ENCODE measurements at places on chromosomes 3 and 15. TPM values are rescaled to one million over a fixed set of nuclear protein-coding genes. Genes with fewer than 3 reads are reported as not detected.

Gene KIAA1143
- total RNA-seq, result 15.8 TPM

Gene UPK1B
- not detected for total RNA-seq

Gene NUP210
- 23.8 TPM for total RNA-seq

Gene HIGD2B
- not detected for total RNA-seq

GRCh38 chr15:33910741-33911140 is 57.6 kb upstream of the CHRM5 start:
- H3K4me3 ChIP-seq, result no peak overlapping the region
- no peaks in the 10 kb centered on the region for H3K4me1 ChIP-seq
- H3K27me3 ChIP-seq, result no peaks in the 10 kb centered on the region
- H3K36me3 ChIP-seq, result no peaks in the 10 kb centered on the region
- no peak overlapping the region for H3K27ac ChIP-seq

DNA sequence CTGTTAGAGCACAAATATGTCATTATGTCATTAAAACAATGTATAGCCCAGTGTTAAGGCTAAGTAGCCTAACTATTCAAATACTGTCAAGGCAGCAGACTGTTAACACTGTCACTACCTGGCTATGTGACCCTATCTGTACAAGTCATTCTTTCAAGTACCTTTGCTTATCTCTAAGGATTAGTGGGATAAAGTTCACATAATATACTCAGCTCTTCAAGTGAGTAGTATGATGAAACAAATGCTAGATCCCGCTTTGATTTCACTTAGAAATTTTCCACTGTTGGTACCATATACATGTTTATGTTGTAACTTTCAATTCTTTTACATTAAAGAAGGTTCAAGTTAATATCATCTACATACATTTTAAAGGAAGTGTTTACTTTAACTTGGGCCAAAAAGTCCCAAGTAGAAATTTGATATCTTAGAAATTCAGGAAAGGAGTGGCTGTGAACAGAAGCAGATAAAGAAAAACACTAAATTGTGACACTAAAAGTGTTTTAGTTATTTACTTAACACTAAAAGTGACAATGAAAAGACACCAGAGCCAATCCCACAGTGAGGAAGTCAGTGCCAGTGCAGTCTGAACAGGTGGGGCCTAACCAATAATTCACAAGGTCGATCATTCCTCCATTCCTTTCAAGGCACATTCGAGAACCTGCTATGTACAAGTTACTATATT is 4.8 kb upstream of the RFX7 start:
- H3K27me3 ChIP-seq, result no peaks in the 10 kb centered on the region
- H3K27ac ChIP-seq, result no peak overlapping the region
- peaks cover 9% of the 10 kb centered on the region for H3K4me1 ChIP-seq
- no peak overlapping the region for H3K4me3 ChIP-seq
- H3K36me3 ChIP-seq, result no peaks in the 10 kb centered on the region
- no peak for DNase-seq

- no peak for DNase-seq
- H3K27me3 ChIP-seq, result no peaks in the 10 kb centered on the region
- no peak overlapping the region for H3K27ac ChIP-seq
- H3K4me1 ChIP-seq, result no peaks in the 10 kb centered on the region
- no peak overlapping the region for H3K4me3 ChIP-seq
These were observed 69.4 kb downstream of the FHIT start for GRCh38 chr3:61181874-61182273.

DNA sequence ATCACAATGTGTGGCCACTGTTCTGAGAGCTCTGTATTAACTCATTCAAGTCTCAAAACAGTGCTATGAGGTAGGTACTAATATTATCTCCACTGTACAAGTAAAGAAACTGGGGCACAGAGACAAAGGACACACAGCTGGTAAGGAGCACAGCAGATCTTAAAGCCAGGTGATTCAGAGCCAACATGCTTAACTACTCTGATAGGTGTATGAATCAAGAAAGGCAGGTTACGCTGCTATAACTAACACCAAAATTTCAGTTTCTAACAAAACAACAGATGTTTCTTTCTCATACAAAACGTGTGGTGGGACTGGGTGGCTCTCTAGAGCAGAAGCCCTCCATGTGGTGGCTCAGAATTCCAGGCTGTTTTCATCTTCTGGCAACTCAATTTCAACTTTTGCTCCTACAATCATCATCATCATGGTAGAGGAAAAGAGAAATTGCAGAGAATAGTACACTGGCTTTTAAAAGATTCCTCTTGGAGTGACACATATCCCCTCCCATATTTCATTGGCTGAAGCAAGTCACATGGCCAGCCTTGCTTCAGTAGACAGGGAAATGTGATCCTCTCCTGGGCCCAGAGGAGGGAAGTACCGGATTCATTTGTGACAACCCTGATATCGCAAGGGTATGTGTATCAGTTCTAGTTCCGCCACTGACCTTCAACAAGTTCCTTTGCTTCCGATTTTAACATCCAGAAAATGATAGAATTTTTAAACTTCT is 126.2 kb upstream of the PTX3 start:
- no peak overlapping the region for H3K27ac ChIP-seq
- no peaks in the 10 kb centered on the region for H3K4me1 ChIP-seq
- no peak for DNase-seq
- H3K27me3 ChIP-seq, result no peaks in the 10 kb centered on the region

DNA sequence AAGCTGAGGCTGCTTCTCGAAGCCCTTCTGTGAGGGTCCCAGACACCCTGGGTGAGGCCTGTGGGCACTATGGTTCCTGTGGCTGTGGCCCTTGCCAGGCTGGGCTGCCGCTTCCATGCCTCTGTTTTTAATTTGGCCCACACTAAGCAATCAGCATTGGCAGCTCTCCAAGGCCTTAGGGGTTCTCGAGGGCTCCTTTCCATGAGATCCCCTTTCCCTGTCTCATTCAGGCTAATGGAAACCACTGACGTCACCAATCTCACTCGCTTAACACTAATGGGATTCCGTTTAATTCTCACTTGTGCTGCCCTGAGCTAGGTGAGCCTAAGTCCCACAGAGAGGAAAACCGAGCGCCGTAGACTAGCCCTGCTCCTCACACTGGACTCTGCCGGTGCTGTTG is 60.2 kb upstream of the RAB6B start:
- no peaks in the 10 kb centered on the region for H3K27me3 ChIP-seq
- no peaks in the 10 kb centered on the region for H3K4me1 ChIP-seq
- DNase-seq, result no peak
- no peaks in the 10 kb centered on the region for H3K36me3 ChIP-seq
- H3K4me3 ChIP-seq, result no peak overlapping the region

GRCh38 chr3:46479021-46479420 is 14.3 kb upstream of the LTF start:
- no peak overlapping the region for H3K4me3 ChIP-seq
- no peaks in the 10 kb centered on the region for H3K4me1 ChIP-seq
- H3K36me3 ChIP-seq, result no peaks in the 10 kb centered on the region
- no peak for DNase-seq
- H3K27me3 ChIP-seq, result no peaks in the 10 kb centered on the region
- H3K27ac ChIP-seq, result no peak overlapping the region

- H3K4me3 ChIP-seq, result no peak overlapping the region
- no peaks in the 10 kb centered on the region for H3K36me3 ChIP-seq
- DNase-seq, result no peak
- H3K27ac ChIP-seq, result no peak overlapping the region
These were observed 11.7 kb upstream of the BTBD1 start for GRCh38 chr15:83078712-83079111.

GRCh38 chr15:73573572-73573971 is 59.6 kb downstream of the NPTN start:
- peaks cover 4% of the 10 kb centered on the region for H3K36me3 ChIP-seq
- H3K27ac ChIP-seq, result peak overlapping the region; percentile 80
- no peaks in the 10 kb centered on the region for H3K27me3 ChIP-seq
- H3K4me3 ChIP-seq, result no peak overlapping the region
- H3K4me1 ChIP-seq, result peaks cover 16% of the 10 kb centered on the region
- peak; percentile 91 for DNase-seq

- H3K36me3 ChIP-seq, result no peaks in the 10 kb centered on the region
- H3K27ac ChIP-seq, result no peak overlapping the region
- no peak overlapping the region for H3K4me3 ChIP-seq
- no peak for DNase-seq
- no peaks in the 10 kb centered on the region for H3K4me1 ChIP-seq
These were observed 24.8 kb downstream of the CCR1 start for GRCh38 chr3:46183330-46183729.

GRCh38 chr3:31093606-31094005 is 199.1 kb upstream of the GADL1 start:
- no peaks in the 10 kb centered on the region for H3K4me1 ChIP-seq
- H3K4me3 ChIP-seq, result no peak overlapping the region
- no peaks in the 10 kb centered on the region for H3K36me3 ChIP-seq
- DNase-seq, result no peak

DNA sequence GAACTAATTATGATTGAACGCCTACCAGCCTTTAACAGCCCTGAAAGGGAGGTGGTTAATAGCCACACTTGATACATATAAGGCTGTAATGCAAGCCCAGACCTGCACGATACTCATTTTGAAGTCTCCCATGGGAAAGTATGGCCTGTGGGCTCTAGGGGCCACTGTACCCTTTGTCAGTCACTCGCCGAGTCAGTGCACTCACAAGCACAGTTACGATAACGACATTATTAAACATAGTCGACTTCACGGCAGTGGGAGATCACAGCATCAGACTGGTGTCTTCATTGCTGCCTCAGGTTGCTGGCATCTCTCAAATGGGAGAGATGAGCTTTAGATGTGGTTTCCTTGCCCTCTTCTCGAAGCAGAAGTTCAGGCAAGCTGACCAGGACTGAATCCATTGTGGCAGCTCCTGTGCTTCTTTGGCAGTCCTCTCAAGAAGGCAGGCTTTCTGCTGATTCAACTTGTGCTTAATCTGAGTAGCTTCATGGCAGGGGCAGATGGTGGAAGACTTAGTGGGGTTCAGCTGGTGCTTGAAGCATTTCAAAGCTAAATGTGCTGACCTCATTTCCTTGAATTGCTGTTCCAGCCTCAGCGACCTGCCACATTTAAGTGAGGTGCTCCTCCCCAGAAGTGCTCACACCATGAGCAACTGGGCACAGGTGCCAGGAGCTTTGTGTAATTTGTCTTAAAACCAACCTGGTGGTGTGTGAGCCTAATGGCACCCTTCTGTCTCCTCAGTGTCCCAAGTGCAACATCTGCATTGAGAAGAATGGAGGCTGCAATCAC is 15.8 kb upstream of the P4HTM start:
- no peaks in the 10 kb centered on the region for H3K4me1 ChIP-seq
- peaks cover 22% of the 10 kb centered on the region for H3K36me3 ChIP-seq
- H3K27me3 ChIP-seq, result no peaks in the 10 kb centered on the region

- H3K4me1 ChIP-seq, result no peaks in the 10 kb centered on the region
- H3K27me3 ChIP-seq, result no peaks in the 10 kb centered on the region
- no peaks in the 10 kb centered on the region for H3K36me3 ChIP-seq
These were observed 122.3 kb upstream of the PTPRG start for GRCh38 chr3:61439122-61439458.

GRCh38 chr3:49171119-49171774 is at the start of gene KLHDC8B:
Gene KLHDC8B, plus strand, starts transcription at chr3:49171598. Its CDS starts 1,172 bp downstream, at chr3:49172770.
- no peaks in the 10 kb centered on the region for H3K4me1 ChIP-seq
- H3K27ac ChIP-seq, result peak within 1 kb of the TSS; percentile 53
- peak within 1 kb of the TSS; percentile 57 for H3K4me3 ChIP-seq
- no peaks in the 10 kb centered on the region for H3K27me3 ChIP-seq

- no peaks in the 10 kb centered on the region for H3K36me3 ChIP-seq
- H3K4me3 ChIP-seq, result peak overlapping the region; percentile 97
- no peak for DNase-seq
- H3K27me3 ChIP-seq, result no peaks in the 10 kb centered on the region
These were observed 901 bp upstream of the CLN6 start for GRCh38 chr15:68230157-68231100.

GRCh38 chr15:82532991-82533481 is 7.2 kb downstream of the RPS17 start:
- no peak overlapping the region for H3K27ac ChIP-seq
- H3K4me3 ChIP-seq, result no peak overlapping the region
- no peaks in the 10 kb centered on the region for H3K27me3 ChIP-seq
- no peak for DNase-seq
- H3K36me3 ChIP-seq, result peaks cover 11% of the 10 kb centered on the region

DNA sequence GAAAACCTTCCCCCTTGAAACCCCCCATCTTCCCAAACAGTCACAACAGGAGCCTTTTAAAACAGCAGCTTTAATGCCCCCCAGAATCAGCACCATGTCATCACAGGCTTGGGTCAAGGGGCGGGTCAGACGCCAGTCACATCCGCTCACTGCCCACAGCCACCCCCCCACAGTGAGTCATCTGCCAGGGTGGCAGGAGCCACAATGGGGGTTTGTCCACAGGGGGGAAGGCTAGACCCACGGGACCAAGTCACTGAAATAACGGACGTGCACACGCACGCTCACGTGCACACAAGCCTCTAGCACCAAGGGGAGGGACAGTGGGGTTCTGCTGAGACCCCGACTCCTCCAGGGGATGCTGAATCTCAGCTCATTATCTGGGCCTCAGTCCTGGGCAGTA is 441 bp upstream of the UCN2 start:
- H3K36me3 ChIP-seq, result no peaks in the 10 kb centered on the region
- H3K27me3 ChIP-seq, result no peaks in the 10 kb centered on the region
- no peaks in the 10 kb centered on the region for H3K4me1 ChIP-seq

DNA sequence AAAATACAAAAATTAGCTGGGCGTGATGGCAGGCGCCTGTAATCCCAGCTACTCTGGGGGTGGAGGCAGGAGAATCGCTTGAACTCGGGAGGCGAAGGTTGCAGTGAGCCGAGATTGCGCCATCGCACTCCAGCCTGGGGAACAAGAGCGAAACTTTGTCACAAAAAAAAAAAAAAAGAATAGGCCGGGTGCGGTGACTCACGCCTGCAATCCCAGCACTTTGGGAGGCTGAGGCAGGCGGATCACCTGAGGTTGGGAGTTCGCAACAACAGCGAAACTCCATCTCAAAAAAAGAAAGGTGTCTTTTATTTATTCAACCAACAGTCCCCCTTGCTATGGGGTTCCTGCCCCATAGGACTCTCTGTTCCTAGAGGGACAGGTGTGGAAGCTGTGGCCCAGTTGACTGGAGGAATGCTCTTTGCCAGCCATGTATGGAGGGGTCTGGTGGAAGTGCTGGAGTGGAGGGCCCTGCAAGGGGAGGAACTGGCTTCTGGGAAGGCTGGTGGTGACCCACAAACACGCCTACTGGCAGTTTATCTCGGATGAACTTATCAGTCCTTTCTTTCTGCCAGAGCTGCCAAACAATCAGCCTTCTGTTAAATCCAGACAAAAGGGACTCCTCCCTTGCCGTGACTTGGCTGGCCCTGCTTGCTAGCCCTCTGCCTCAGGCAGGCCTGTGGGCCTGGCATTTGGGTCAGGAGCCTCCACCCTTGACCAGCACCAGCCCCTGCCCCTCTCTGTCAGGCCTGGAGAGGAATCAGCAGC is 4.6 kb upstream of the DAG1 start:
- DNase-seq, result peak; percentile 32
- H3K4me3 ChIP-seq, result no peak overlapping the region
- no peaks in the 10 kb centered on the region for H3K36me3 ChIP-seq
- H3K27me3 ChIP-seq, result no peaks in the 10 kb centered on the region
